Dermis microvascular lymphatic vessel endothelial cell (primary cell): ENCODE measurements at places on chromosomes 7 and 10. TPM values are rescaled to one million over a fixed set of nuclear protein-coding genes. Genes with fewer than 3 reads are reported as not detected.

The AGR2 gene
- not detected in 2 replicates for total RNA-seq

The SFTPA2 gene
- total RNA-seq, result not detected in 2 replicates

The SPDYE2B gene
- not detected in 2 replicates for total RNA-seq

The EBF3 gene
- 1.5 and 1.6 TPM in 2 replicates for total RNA-seq

The SMKR1 gene
- total RNA-seq, result 0.13 and 0.51 TPM in 2 replicates

GRCh38 chr7:132771301-132771730 lies 195.0 kb upstream of the PLXNA4 start:
- no peak for DNase-seq

GRCh38 chr10:103467406-103467805 lies 8.7 kb upstream of the CALHM1 start:
- DNase-seq, result no peak

GRCh38 chr10:5524641-5525560 lies at the start of gene CALML3:
Gene CALML3, plus strand, starts transcription at chr10:5524961. Its CDS starts 125 bp downstream, at chr10:5525086.
- no peak for DNase-seq

DNA sequence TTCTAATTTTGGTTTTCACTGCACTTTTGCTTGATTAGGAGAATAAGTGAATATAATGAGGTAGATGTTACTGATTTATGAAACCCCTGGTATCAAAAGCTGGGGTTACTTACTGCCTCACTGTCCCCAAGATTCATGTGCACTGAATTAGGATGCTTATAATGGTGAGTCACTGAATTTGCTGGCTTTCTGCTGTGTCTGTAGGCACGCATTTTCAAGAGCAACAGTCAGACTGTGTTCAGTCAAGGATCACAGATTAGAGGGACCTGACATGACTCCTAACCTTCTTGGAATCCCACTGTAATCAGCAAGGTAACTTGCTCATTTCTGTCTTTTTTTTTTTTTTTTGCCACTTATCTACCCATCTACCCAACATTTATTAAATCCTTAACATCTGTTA lies 59.7 kb downstream of the GPR85 start:
- no peak for DNase-seq

- DNase-seq, result no peak
These were observed 128.6 kb upstream of the SLC26A5 start for GRCh38 chr7:103574576-103574975.

DNA sequence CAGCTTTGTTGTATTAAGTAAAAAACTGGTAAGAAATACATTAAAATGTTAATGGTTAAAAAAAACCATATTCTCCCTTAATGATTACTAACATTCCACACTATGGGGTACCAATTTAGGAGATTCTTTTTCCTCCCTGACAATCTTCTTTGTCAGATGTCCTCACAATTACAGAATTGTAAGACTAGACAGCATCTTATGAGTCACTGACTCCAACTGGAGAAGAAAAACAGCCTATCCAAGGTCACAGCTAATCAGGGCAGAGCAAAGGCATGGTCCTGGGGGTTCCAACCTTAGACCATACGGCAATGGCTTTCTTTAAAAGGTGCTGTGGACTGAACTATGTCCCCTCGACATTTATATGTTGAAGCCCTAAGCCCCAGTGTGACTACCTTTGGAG lies 127.6 kb downstream of the DLG5 start:
- no peak for DNase-seq

GRCh38 chr10:45000138-45000751 lies 478 bp upstream of the ZNF22 start:
- DNase-seq, result no peak

DNA sequence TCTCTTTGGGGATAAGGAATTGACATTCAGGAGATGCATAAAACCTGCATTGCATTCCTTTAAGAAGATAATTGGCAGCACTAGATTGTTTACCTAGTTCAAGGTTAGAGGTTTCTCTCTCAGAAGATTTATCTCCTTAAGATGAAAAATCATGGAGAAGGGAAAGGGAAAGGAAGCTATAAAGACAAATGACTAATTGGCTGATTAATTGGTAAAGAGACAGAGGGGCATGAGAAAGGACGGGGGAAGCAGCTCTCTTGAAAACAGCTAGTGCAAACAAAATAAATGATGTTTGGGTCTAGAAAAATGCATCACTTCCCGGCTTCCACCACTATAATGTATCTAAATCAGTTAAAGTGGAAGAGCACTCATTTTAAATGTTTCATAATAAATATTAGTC lies 941.2 kb downstream of the XPNPEP1 start:
- DNase-seq, result no peak

DNA sequence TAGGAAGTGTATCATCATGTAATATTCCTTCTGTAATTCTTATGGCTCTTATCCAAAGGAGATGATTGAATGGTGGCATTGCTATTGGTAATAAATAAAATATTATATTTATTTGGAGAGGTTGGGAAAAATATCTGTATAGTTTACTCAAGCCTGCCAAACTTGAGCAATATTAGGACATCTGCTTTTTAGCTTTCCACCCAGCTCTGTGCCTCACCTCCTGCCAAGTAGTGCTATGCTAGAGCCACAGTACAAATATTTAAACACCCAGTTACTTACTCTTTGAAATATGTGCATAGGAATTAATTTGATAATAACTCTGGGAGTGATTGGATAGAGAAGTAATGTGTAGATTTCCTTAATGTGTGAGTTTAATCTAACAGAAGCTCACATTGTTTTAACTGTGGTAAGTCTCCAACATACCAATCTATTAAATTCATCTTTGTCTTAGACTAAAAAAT lies 129.2 kb downstream of the BBS9 start:
- DNase-seq, result no peak

- no peak for DNase-seq
These were observed 12.4 kb upstream of the ACTA2 start for GRCh38 chr10:88964869-88965415.

DNA sequence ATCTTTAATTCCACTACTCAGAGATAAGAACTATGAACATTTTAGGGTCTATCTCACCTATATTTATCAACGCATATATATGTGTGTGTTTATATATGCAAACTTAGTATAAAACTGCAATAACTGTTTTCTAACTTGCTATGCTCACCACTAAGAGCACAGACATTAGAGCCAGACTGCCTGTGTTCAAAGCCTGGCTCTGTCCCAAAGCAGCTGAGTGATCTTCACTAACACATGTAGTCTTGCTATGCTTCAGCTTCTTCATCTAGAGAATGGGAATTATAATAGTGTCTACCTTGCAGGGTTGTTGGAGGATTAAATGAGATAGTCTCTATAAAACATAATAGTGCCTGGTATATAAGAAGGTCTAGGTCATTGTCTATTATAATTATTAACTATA lies 165.5 kb downstream of the MAGI2 start:
- DNase-seq, result no peak

DNA sequence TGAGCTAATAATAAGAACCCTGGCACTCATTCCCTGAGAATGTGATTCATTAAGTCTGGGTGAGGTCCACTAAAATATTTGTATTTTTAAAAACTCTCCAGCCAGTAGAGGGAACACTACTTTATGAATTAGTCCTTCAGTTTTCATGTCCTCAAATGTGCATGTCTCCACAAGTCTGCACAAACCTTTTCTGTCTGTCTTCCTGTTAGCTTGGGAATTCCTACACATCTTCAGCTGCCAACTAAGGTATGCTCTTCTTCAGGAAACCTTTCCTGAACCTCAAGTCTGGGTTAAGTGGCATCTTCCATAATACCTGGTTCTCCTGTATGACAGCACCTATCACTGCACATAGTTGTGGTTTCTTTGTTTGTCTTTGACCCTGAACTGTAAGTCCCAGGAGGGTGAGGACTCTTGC lies 119.6 kb upstream of the MKX start:
- DNase-seq, result no peak

DNA sequence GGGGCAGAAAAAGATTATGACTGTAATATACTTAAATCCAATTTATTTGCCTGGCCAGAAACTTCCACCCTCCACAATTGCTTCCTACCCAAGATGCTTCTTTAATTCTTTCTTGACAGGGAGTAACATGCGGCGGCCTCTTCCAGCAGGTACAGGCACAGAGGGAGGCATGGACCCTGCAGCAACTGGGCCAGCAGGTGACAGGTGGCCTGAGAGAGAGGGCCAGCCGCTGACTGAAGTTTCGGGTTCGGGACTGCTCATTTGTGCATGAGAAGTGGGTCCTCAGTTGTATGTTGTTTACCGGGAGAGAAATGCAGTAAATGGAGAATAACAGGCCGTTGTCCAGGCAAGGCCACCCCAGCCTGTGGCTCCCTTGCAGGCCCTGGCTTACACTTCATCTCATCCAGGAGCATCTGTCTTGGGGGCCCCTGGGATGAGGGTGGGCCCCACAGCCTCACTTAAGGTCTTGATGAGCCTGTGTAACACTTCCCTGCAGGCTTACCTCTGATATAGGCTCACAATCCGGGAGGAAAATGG lies 72.5 kb downstream of the C10orf143 start:
- no peak for DNase-seq

DNA sequence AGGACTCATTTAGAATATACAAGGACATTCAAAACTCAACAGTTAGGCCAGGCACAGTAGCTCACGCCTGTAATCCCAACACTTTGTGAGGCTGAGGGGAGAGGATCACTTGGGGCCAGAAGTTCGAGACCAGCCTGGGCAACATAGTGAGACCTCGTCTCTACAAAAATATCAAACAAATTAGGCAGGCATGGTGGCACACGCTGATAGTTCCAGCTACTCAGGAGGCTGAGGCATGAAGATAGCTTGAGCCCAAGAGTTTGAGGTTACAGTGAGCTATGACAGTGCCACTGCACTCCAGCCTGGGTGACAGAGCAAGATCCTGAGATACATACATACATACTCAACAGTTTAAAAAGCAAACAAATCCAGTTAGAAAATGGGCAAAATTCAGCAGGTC lies 44.9 kb downstream of the GNA12 start:
- DNase-seq, result no peak

- DNase-seq, result no peak
These were observed 20.9 kb downstream of the TBX20 start for GRCh38 chr7:35232994-35233393.

- no peak for DNase-seq
These were observed 38.0 kb upstream of the PIP4K2A start for GRCh38 chr10:22752272-22752889.

DNA sequence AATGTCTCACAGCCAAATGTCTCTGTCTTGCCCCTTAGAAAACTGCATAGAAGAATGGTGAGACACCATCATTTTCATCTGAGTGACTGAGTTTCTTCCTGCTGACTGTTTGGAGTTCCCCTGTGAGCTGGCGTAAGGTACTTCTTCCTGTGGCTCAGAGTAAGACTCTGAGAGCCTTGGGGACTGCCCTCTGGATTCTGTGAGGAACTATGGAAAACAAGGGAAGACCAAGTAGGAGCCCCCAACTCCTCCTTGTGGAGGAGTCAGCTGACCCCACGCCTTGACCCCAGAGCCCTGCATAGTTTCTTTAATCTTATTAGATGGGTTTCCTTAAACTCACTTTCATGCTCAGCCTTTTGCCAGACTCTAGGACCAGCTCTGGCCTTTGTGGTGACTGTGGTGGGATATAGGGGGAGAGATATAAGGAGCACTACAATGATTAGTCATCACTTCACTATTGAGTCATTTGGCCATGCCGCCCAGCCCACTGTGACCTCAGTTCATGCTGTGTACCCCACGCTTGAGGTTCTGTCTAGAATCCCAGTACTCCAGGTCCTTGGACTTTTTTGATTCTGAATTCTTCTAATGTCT lies 51.8 kb upstream of the FAM133B start:
- no peak for DNase-seq

DNA sequence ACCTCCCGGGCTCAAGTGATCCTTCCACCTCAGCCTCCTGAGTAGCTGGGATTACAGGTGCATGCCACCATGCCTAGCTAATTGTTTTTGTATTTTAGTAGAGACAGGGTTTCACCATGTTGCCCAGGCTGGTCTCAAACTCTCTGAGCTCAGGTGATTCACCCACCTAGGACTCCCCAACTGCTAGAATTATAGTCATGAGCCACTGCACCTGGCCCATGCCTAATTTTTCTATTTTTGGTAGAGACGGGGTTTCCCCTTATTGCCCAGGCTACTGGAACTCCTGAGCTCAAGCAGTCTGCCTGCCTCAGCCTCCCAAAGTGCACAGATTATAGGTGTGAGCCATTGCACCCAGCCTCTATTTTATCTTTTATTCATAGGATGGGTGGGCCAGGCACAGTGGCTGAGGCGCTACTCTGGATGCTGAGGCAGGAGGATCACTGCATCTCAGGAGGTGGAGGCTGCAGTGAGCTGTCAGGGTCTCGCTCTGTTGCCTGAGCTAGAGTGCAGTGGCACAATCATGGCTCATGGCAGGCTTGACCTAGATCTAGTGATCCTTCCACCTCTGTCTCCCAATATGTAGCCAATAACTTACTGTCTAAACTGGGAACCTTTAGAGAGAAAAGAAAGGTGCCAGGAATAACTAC lies 31.3 kb upstream of the STOX1 start:
- DNase-seq, result no peak

DNA sequence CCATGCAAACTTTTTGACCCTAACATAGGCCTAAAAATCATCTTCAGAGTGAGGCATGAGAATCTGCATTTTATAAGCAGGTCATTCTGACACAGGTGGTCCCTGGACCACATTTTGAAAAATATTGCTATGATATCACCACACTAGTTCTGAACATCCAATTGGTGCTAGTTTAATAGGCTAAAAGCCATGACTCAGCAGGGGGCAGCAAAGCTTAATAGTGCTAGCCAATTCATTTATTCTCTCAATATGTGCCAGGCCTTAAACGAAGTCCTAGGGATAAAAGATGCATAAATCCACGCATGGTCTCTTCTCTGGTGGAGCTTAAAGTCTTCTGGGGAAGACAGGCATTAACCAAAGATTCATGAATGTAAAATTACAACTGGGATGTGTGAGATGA lies 10.2 kb upstream of the SLC25A28 start:
- DNase-seq, result peak; percentile 66

- DNase-seq, result no peak
These were observed 29.6 kb downstream of the CHAT start for GRCh38 chr10:49643241-49644034.

DNA sequence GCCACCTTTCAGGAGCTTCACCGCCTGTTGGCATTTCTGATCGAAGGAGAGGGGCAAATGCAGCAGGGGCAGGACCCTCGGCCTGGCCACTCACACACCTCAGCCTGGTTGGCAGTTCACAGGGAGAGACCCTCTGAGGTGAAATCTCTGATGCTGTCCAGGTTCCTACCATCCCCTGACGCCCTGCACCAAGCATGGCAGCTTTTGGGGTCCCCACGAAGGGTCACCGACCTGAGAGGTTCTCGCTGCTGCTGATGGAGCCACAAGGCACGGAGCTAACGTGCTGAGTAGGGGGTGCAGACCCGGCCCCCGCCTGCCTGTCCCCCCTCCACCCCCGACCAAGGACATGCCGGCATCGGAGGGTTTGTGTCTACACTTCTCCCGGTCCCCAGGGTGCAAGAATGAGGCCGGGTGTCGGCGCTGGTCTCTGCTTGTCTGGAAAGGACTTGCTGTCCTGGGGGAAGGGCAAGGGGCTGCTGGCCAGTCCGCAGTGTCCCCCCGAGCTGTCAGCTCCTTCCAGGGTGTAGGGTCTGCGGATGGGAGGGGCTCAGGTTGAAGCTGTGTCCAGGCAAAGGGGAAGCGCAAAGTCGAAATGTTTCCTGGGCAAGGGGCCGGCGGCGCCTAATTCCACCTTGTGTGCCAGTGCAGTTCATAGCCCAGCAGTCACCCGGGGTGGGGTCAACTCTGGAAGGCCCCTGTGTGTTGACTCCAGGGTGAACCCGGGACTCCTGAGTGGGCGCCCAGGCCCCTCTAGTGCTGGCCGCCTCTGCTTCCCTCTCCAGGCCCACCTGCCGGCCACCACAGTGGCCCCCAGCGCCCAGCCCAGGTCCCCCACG lies 132.6 kb downstream of the DNAJB6 start:
- no peak for DNase-seq

- DNase-seq, result no peak
These were observed 325.7 kb upstream of the BMPER start for GRCh38 chr7:33579673-33579960.
